DMS53 (cell line): ENCODE measurements at places on chromosomes 11 and 22.

- no peak for DNase-seq
These were observed 121.8 kb downstream of the MICAL2 start for GRCh38 chr11:12232160-12232559.

DNA sequence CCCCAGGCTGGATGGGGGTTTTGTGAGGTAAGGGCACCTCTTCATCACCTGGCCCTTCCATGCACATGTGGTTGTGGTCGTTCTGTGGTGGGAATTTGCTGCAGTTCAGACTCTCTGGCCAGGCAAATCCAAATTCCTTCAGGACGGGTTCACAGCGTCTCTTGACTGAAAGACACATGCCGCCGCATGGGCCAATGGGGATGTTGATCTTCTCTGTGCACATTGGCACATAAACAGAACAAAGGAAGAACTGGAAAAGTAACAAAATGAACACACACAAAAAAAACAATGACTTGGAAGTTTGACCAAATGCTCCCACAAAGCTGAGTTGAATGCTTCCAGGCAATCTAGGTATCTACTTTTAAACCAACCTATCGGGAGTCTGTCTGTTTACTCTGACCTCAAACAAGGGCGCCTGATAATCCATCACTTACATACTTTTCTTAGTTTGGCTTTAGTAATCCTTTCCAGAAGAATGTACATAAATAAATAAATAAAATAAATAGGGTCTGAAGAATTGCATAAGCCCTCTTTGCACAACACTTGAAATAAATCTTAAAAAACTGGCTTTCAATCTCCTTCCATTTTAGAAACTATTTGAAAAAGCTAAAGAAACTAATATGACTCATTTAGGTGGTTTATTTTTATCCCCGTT, 2.8 kb downstream of the FZD4 start:
- DNase-seq, result no peak

- DNase-seq, result peak; percentile 59
These were observed 20.7 kb downstream of the PLEKHA7 start for GRCh38 chr11:16993495-16993894.

- no peak for DNase-seq
These were observed 177.3 kb downstream of the ADAMTS15 start for GRCh38 chr11:130625578-130626306.

DNA sequence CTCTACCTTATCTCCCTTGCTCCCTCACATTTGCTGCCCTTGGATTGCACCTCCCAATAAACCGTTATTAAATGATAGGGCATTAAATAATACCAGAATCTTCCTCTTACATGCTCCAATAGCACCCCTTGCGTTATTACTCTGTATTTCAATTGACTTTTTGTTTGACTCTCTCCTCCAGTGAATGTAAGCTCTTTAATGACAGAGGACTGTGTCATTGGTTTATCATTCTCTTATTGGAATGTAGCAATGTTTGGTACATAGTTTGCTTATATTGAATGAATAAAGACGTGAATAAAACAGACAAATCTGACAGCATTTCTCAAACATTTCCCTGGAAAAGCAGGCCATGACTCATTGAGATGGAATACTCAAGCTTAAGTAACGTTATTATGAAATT, 8.7 kb upstream of the MPEG1 start:
- no peak for DNase-seq

- DNase-seq, result no peak
These were observed 48.7 kb upstream of the OR9Q1 start for GRCh38 chr11:57974848-57975601.

DNA sequence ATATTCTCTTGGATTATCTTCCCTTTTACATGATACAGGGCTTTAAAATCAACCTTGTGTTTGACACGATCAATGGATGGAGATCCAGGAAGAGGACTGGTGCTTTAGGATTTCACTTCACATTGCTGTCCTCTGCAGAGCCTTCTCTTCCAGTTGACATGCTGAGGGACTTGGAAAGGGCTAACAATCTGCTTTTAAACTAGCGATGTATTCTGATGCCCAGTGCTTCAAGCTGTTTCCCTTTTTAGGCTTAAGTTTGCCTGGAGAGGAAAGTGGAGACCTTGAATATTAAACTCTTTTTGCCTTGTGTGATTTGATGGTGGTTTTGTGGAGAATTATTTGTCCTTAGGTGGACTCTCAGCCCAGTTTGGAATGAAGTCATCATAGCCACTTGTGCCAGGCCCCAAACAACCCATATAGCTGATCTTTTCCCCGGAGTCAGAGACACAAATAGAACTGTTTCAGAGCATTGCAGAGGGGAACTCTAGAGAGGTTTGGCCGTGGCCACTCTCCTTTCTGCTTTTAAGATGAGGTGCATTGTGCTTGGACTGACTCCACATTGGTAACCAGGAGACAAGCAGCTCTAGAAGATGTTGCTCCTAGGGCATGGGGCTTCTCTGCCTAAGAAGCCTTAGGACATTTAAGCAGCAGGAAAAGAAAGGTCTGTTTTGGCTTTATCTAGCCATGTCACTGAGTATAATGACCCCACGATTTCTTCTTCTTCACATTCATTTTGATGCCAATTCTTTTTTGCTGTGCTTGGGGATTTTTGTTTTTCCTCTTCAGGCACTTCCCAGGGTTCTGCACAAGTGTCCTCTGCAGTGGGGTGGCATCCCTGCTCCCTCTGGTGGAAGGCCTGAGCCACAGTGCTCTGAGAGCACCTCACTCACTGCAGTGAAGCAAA, 152.8 kb downstream of the NCAM1 start:
- peak; percentile 81 for DNase-seq

- no peak for DNase-seq
These were observed 120.5 kb downstream of the HIPK3 start for GRCh38 chr11:33377412-33378370.

DNA sequence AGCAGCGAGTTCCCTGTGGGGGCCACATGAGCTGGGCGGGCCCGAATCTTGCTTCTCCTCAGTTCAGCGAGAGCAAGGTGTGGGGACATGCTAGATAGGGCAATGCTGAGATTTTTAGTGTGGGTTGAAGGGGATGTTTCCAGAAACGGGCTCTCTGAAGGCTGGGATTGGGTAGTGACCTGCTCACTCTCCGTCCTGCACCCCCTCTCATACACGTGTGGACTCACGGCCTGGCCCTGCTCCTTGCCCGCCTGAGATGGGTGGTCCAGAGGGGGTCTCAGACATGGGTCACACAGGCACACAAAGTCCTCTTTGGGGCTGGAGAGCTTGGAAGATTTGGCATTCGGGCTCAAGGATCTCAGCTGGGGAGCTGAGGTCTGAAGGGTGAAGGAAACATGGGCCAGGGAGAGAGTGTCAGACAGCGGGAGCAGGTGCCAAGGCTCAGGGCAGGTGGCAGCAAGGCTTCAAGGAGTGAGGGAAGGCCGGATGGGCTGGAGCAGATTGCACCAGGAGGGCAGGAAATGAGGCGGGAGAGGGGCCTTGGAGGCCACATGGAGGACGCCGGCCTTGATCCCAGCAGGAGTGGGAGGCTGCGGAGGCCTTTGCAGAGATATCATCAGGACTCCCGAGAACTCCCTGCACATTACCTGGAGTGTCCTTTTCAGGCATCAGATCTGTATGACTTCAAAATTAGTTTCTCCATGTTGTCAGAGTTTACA, 74.1 kb downstream of the PARVB start:
- DNase-seq, result no peak

GRCh38 chr22:24106385-24107381, 74.6 kb upstream of the SUSD2 start:
- no peak for DNase-seq

DNA sequence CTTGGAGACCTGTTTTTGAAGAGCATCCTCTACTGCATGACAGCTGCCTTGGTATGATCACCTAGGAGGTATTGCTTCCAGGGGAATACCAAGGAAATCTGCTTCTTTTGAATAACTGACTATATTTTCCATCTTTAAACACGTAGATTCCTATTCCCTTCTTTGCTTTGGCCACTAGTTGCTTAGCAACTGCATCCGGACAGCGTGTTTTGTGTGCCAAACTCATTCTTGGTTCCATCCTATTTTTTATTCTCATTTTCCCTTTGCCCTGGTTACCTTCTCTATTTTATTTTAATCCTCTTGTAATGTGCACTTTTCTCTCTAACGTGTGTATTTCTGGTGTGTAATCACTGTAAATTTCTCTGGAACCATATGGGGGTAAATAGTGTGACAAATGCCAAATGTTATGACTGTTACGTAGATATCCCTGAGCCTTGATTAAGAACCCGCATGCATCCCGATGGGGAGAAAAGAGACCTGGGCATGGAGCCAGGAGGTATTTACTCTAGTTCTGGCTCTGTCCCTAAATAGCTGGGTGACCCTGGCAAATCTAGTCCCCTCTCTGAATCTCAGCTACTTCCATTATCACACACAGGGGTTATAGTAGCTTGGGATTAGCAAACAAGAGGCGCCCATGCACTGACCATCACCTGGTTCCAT, 241.7 kb downstream of the MIAT start:
- no peak for DNase-seq

DNA sequence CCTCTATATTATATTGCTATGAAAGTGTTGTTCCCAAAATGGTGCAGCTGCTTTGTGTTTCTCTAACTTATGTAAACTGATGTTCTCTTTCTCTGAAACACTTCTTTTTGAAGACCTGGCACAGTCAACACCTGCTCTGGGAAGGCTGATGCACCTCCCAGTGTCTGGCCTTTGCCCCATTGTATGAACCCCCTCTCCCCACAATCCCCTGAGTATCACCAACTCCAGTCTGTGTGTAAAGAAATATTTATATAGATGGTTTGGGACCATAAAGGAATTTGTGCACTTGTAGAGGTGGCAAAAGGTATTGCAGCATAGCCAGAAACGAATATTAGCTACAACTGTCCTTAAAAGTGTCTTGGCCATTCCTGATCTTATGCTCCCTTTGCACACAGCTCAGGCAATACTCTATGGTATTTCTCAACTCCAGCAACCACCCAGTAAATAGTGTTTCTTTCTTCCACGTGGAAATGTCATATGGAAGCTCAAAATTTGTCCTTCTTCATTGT, 365.2 kb upstream of the DDI1 start:
- peak; percentile 32 for DNase-seq

DNA sequence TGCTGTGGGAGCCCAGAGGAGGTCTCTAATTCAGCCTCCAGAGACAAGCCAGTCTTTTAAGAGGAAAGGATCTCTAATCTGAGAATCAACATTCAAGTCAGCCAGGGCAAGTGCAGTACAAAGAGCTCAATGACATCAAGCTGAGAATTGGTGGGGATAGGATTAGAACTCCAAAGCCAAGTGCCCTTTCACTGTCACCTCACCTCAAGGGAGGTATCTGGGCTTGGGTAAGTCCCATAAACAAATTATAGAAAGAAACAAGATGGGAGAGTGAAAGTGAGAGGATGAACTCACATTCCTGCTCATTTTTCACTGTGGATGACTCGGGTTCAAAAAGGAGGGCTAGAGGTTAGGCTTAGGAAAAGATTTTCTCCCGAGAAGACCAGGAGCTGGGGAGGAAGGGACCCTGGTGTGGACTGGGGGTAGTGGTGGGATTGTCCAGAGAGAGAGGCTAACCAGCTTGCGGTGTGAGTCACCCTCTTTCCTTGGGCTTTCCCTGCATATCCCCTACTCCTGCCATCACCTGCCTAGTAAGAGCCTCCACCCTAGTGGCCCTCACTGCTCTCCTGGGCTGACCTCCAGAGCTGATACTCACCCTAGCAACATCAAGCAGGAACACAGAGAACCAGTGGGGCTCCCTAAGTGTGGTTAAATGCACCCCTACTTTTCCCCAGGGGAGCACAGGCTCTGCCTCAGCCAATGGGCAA, 70.4 kb downstream of the RRM1 start:
- DNase-seq, result no peak

DNA sequence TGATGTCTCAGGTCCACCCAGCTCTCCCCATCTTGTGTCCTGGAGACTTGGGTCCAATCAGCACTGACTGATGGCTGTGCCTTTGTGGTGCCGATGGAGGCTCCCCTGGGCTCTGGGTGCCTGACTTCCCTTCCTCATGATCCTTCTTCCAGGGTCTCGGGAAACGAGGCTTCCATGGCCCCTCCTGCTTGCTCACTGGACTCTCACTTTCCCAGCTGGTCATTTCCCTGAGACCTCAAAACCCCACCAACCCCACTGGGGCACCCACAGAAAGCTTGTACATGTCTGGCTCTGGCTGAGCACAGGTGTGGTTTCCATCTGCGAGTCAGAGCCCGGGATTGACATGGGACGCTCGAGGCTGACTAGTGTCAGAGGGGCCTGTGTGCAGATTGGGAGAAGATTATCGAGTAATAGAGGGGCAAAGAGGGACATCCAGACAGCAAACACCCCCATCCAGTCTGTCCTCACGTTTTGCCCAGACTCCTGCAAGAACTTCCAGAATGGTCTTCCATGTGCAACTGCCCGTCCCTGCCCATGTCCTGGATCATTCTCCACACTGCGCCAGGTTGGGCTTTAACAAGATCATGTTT, 15.1 kb downstream of the APOL1 start:
- no peak for DNase-seq

- DNase-seq, result no peak
These were observed 218.0 kb downstream of the ST3GAL4 start for GRCh38 chr11:126573325-126573978.
